IPS-NIHi11 (cell line): ENCODE measurements at places on chromosomes 2 and 18.
A peak's percentile ranks its signal among the peaks of the same experiment; 100 is the strongest.

GRCh38 chr2:158733430-158733755 lies 61.7 kb upstream of the DAPL1 start:
- no peak for DNase-seq

- DNase-seq = no peak
Measured at GRCh38 chr2:202115479-202115971, 42.5 kb downstream of the KIAA2012 start.

DNA sequence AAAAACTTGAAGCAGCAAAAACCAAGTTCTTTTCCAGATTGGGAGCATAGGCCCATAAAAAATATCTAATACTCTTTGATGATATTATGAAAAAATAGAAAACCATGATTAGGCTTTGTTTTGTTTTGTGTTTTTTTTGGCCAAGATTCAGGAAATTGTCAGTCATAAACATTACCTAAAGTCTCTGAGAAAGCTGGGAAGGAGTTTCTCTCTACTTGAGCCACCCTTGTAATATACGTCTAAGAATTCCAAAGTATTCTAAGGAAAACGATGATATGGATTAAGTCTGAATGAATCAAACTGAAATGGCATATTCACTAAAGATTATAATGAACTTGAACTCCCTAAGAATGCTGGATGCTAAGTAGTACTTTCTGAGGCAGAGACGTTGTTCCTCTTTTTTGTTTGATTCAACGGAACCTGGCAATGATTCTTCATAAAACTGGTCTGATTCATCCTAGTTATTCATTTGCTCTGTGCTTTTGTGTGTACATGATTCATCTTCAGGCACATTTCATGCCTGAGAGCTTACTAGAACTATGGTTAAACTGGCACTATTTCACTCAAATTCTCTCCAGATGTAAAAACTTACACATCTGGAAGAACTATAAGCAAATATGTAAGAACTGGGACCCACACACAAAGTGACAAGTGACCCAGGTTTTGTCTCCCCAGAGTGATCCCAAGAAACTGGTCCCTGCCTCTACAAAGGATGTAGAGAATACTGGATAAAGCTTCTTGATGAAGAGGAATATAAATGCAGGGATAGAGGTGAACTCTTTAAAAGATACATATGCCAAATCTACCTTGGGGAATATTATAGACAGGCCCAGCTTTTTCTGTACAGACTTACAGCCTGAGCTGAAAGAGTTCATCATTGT lies 159.7 kb downstream of the DOCK10 start:
- no peak for DNase-seq

DNA sequence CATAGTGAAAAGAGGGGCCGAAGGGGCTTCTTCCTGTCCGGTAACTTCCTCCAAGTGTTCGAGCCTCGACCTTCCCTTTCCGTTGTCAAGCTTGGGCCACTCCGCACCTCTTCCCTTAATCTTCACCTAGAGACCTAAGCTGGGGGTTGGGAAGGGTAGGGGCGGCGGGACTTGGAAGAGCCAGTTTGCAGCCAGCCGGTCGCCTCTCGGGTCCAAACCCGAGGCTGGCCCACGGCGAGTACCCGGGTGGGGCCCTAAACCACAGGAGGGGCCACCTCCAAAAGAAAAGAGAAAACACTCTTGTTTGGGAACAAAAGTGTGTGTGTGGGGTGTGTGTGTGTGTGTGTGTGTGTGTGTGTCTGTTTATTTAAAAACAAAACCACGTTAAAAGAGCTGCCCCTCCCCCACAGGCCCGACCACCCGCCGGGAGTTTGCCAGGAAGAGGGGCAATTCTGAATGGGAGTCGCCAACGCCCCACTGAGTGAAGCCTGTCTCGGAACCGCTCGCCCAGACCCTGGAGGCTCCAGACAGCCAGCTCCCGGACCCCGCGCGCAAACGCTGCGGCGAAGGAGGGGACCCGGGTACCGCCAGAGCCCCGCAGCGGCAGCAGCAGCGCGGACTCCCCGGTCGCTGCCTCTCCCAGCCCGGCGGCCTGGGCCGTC lies 488 bp upstream of the RHOB start:
- peak; percentile 43 for DNase-seq

GRCh38 chr2:1915196-1915595 lies 170.9 kb upstream of the PXDN start:
- DNase-seq = no peak

GRCh38 chr2:36568516-36569246 lies 29.3 kb downstream of the FEZ2 start:
- no peak for DNase-seq
